Right renal pelvis (tissue), 4 donors: ENCODE measurements at places on chromosomes 3 and 15.
A peak's percentile ranks its signal among the peaks of the same experiment; 100 is the strongest.

DNA sequence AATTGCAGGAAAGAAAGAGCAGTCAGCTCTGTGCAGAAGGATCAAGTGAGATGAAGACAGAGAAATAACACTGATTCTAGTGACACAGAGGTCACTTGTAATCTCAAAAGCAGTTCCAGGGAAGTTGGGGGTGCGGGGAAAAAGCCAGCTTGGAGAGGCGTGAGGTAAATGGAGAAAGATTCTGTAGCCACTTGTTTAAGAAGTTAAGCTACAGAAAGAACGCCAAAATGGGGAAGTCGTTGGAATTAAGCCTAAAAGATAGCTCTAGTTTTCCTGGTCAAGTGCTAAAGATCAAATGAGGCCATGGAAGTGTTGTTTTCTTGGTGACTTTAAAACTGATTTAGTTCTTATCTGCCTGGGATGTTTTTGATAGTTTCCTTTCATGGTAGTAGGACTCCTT lies 152.0 kb downstream of the GREM1 start:
- no peak for DNase-seq

DNA sequence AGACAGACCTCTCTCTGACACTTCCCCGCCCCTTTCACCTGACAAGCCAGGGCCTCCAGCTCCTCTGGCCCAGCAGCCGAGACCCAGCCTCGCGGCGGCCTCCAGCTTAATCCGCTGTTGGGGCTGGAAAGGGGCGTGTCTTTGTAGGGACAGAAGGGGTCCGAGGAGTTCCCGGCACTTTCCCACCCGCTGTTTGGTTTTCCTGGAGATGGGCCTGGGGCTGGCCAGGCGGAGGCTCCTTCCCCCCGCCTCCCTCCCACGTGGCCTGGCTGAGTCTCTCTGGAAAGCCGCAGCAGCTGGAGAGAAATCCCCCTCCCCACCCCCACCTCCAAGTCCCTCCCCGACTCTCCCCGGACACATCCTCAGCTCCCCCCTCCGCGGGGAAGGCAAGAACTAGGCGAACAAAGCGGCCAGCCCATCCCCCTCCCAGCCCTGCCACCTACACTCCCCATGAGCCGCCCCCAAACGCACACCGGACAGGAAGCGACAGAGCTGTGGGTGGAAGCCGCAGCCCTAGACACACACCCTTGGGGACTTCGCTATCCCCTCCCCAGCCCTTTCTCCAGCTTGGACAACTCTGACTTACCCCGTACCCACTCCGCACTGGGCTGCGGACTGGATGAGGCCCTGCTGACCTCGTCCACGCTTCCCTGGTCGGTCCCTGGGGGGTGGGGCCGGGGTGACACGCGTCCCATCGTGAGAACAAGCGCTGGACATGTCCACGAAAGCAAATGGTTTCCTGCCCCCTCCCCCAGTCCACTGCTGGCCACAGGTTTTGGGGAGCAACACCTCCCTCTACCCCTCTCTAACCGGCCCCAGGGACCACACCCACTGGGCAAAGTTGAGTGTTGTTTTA lies 1.2 kb downstream of the IGDCC4 start:
- DNase-seq: peak; percentile 69

DNA sequence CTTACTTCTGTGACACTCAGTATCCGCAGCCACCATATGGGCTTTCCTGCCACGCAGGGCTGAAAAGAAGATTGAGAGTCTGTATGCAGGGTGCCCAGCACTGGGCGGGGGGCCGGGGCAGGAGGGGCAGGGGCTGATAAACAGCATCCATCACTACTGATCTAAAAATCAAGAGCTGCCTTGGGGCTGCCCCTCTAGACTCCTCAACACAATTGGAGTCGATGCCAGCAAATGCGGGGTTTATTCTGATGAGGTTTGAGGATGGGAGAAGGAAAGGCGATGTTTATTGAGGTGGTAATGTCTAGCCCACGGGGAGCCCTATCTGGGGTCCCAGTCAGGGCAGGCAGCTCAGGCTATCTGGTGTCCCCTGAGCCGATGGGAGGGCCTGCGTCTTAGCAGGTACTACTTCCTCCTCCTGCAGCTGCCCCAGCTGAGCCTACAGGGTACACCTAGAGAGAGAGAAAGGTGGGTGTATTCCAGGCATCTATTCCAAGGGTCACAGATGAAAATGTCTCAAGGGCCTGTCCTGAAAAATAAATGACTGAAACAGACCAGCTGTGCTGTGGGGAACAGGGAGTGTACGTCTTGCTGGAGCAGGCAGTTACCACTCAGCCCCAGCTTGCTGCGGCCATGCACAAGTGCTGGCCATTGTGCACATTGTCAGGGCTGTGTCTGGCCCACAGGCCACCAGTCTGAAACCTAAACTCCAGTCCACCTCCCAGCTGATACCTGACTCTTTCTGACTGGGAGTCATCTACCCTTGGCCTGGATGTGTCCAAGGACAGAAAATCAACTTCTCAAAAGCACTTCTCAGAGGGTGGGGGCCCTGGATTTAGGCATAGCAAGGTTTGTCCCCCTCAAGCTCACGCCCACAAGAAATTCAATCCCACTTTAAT lies 19.5 kb downstream of the ISG20 start:
- DNase-seq: no peak

DNA sequence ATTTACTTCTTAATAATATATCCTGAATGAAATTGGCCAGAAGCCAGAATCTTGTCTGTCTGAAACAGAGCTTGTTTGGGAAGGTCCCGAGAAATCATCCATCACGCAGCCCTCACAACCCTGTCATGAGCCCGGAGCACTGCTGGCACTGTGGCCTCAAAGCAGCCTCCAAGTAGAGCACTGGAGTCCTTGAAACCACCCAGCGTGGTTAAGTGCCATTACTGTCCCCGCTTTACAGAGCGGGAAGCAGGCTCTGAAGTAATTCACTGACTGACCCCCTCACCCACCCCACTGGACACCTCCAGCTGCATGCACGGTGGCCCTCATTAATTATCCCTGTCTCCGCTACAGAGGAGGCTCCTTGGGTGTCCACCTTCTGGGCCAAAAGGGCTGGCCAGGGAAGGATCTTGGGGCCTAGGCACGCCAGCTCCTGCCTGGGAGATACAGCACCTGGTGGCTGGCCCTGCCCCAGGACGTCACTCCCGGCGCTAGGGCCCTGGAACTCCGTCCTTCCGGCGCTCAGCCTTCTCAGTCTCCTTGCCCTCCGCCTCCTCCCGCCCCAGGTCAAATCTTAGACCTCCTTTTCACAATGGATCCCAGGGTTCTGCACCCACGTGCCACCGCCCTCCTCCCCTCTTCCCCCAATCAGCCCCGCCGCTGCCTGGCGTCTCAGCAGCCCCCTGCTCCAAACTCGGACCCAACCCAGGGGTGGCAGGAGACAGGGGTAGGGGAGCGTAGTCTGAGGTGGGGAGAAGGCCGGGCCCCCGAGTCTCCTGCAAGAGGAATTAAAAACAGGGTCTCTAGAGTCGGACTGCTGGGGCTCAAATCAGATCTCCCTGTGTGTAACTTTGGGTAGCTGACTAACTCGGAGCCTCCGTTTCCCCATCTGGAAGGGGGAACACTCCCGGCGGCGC lies 1.1 kb downstream of the TKT start:
- DNase-seq: peak; percentile 35

DNA sequence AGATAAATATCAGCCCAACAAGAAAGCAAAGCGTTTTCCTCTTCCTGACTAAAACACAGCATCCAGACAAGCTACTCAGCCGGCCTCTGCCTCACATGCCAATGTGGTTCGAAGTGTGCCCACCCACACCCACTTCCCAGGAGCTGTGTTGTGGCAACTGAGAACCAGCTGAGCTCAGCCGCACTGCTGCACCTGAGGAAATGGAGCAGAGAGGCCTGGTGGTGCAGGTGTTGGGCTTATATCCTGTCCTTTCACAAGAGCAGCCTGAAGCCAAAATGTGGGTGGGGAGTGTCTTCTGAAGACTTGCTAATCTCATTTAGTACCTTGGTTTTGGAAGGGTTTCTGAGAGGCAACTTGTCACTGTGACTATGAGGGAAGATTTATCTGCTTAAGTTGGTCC lies 23.0 kb upstream of the RETNLB start:
- DNase-seq: no peak

GRCh38 chr15:51602484-51602883 lies 20.1 kb downstream of the DMXL2 start:
- no peak for DNase-seq

- DNase-seq: no peak
Observed at GRCh38 chr3:45638299-45639043, 43.9 kb downstream of the LIMD1 start.
